ENCODE measurements at places on chromosomes 4 and X.

GRCh38 chr4:89157488-89158024 is 46.2 kb downstream of the TIGD2 start:
- DNase-seq = no peak

- no peak for DNase-seq
Observed at GRCh38 chr4:10023806-10024205, 2.5 kb upstream of the SLC2A9 start.

GRCh38 chr4:113831457-113831856 is 69.9 kb upstream of the CAMK2D start:
- DNase-seq = no peak

DNA sequence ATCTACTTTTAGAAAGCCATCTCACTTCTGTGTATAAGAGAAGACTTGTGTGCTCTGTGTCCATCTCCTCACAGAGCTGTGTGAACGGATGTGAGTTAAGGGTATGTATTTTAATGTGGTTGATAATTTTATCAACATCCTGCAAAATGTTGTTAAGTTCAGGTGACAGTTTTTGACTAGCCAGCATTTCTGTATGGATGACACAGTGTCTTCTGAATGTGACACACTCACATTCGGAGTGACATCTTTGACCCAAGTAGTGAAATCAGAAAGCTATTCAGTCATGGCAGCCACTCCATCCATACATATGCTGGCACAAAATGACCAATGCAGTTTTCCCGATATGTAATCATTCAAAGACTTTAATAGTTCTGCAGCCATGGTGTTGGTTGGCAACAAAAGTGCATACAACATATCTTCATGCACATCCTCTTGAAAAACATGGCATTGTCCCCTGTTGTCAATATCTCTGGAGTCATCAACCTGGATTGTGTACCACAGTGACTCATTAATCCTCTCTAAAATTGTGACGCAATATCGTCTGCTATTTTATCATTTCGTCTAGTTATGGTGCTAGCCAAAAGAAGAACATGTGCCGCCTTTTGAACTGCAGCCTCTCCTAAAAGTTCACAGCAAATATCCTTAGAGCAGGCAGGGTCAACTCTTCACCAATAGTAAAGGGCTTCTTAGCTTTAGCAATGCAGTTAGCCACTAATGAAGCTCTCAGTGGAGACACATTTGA is 6.8 kb upstream of the FGF2 start:
- no peak for DNase-seq

GRCh38 chr4:122297694-122298093 is 81.1 kb upstream of the ADAD1 start:
- no peak for DNase-seq

DNA sequence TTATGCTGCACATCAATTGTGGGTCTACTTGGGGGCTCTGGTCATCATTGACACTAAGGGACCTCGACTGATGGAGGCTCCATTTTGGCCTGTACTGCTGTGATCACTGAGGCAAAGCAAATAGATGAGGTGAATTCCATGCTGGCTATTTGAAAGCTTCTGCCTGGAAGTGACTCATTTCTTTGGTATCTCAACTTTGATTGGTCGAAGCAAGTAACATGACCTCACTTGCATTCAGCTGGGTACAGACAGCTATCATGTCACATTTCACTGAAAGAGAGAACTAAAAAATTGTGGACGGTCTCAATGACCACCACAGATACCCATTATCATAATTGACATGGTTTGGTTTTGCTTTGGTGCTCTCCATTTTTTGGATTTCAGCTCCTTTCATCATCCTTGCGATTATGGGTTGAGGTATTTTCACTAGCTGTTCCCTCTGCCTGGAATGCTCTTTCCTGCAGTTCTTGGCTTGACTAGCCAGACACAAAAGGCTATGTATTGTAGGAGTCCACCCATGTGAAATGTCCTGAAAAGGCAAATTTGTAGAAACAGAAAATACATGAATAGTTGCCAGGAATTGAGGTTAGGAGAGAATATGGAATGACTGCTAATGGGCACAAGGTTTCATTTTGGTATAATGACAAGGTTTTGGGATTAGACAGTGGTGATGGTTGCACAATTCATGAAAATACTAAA is 369.2 kb upstream of the LCORL start:
- DNase-seq = no peak

- DNase-seq = no peak
Observed at GRCh38 chr4:182969651-182970279, 52.6 kb upstream of the DCTD start.

DNA sequence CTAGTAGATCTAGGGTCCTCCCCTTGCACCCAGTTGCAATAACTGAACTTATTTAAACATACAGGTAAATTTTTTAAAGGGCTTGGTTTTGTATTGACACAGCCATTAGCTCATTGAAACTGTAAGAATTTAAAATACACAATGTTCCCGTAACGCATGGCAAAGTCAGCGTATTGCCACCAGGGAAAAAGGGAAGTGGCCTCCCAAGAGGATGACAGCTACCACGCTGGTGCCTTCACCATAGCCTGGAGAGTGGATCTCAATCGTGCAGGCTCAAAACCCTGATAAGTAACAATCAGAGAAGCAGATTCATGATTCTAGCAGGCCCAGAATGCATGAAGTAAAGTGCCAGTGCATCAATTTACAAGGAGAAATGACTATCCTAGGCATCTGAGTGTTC is 49.4 kb upstream of the RELL1 start:
- no peak for DNase-seq

GRCh38 chr4:185054886-185055285 is 36.6 kb downstream of the HELT start:
- DNase-seq = no peak

DNA sequence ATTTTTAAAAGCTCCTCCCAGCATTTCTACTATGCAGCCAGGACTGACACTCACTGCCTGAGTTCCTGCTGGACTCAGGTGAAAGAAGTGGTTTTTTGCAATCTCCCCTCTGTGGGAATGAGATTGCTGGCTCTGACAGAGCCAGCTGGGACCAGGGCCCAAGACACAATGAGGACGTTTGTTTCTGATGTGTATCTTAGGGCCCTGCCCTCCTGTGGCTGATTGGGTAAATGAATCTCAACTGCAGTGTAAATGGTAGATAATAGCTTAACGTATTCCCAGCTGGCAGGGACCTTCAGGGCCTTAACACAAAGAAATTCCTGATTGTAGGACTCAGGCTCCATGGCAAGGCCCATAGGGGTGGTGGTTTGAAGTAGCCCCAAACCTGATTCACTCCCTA is 85.8 kb upstream of the PRPS1 start:
- DNase-seq = no peak

GRCh38 chrX:69031181-69031580 is 134.1 kb downstream of the PJA1 start:
- no peak for DNase-seq

GRCh38 chr4:173410079-173410478 is 11.2 kb upstream of the SCRG1 start:
- DNase-seq = no peak

- no peak for DNase-seq
Observed at GRCh38 chr4:12902735-12903134, 581.4 kb downstream of the RAB28 start.

- no peak for DNase-seq
Observed at GRCh38 chrX:153444333-153445011, 1.4 kb downstream of the TREX2 start.

DNA sequence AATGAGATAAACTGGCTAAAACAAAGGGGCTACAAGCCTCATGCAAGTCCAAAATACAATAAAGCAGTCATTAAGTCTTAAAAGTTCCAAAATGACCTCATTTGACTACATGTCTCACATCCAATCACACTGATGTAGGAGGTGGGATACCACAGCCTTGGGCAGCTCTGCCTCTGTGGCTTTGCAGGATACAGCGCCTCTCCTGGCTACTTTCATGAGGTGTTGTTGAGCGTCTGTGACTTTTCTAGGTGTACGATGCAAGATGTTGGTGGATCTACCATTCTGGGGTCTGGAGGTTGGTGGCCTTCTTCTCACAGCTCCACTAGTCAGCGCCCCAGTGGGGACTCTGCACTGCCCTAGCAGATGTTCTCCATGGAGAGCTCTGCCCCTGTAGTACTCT is 944.9 kb downstream of the TECRL start:
- DNase-seq = no peak

DNA sequence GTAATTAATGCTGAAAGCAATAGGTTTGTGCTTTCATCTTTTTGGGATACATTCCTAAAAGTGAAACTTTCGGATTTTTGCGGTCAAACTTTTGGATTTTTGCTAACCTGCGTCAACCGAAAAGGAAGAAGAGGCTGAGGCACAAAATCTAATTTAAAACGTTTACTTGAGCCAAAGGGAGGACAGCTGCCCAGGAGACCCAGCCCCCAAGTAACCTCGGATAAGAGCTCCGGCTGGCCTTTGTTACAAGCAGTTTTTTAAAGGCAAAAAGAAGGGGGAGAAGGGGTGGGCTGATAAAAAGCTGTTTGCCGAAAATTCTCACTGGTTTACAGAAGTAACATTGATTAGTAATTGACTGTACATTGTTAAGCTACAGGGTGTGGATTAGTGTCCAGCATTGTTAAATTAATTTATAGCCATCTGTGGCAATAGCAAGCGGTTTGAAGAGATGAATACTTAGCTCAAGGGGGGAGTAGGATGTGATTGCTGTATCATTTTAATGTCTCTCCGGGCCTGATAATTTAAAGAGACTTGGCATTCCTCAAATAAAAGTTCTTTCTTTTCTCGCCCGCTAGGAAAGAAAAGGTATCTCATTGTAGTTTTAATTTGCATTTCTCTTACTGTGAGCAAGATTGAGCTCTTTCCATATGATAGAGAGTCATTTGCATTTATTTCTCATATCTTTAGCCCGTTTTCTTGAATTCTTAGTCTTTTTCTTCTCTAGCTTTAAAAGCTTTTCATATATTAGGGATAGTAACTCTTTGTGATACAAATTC is 59.1 kb upstream of the USP9X start:
- no peak for DNase-seq

GRCh38 chr4:148118633-148119032 is 323.6 kb downstream of the NR3C2 start:
- no peak for DNase-seq

- DNase-seq = no peak
Observed at GRCh38 chr4:108754327-108754726, 8.5 kb downstream of the ETNPPL start.

DNA sequence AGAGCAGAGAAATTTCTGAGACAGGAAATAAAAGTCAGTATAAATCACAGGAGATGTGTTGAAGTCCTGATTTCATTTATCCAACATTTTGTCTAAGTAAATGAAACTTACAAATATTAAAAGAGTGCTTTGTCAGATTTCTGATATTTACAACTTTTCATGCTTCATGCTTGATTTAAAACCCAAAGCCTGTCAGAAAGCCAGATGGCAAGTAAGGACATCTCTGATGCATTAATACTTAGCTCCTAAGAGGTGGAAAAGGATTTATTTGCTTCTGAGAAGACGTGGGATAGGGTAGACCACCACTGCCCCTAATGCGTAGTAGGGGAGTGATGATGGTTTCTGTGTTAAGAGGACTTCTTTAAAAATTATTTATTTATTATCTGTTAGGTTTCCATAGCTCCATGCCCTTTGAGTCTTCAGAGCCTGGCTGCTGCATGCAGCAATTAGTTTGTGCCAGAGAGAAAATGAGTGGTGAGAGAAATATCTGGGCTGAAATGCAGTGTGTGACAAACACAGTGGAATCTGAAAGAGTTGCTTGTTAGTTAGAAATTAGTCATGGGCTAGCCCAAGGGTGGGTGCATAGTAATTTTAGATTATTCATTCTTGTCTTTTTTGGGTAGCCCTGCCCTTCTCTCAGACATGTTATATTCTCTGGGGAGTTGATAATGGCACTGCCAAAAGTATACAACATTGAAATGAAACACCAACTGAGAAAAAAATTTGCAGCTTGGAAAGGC is 333.8 kb downstream of the C4orf33 start:
- DNase-seq = no peak

DNA sequence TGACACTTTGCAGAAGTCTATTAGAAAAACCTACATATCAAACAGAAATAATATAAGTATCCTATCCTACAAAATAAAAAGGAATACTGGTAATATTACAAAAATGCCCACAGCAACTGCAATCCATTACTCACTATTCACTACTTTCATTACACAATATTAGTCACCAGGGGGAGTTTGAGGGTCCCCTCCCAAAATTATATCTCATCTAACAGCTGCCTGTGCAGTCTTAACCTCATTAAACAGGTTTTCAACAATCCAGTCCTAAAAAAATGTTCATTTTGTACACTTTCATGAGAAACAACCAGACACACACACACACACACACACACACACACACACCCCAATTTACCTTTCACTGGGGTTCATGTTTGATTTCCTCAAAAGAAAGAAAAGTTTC is 2.9 kb downstream of the CLOCK start:
- DNase-seq = no peak

DNA sequence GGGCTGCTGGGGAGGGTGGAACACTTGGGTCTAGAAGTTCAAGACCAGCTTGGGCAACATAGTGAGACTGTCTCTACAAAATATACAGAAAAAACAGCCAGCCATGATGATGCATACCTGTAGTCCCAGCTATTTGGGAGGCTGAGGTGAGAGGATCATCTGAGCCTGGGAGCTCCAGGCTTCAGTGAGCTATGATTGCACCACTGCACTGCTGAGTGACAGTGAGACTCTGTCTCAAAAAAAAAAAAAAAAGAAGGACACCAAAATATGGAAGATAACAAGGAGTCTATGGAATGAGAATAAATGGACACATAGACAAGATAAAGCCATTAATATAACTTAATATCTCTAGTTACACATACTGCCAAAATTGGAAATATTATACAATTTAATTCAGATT is 62.7 kb upstream of the IL15 start:
- DNase-seq = no peak

DNA sequence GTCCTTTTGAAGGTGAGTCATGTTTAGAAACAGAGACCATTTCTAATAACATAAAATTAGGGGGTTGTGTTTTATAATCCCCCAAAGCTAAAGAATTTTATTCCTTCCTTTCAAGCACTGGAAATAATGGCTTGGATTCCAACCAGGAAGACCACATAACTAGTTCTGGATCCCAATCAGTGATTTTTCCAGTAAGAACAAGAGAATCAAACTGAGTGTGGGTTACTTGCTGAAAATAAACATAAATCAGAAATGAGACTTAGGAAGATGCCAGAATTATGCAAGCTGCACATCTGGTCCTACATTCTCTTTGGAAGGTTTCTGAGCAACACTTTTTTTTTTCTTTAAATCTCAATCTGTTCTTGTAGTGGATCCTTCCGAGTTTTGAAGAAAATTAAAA is 76.3 kb downstream of the SOWAHB start:
- no peak for DNase-seq

GRCh38 chrX:54747733-54748393 is 50.2 kb downstream of the ITIH6 start:
- no peak for DNase-seq

GRCh38 chr4:7381221-7381889 is 53.4 kb downstream of the PSAPL1 start:
- DNase-seq = no peak

GRCh38 chrX:46333550-46333949 is 211.7 kb downstream of the ZNF674 start:
- no peak for DNase-seq

GRCh38 chrX:53481093-53481492 is 46.9 kb upstream of the HSD17B10 start:
- DNase-seq = no peak
